ELF-1 (cell line): ENCODE measurements at places on chromosomes 7 and 10.

DNA sequence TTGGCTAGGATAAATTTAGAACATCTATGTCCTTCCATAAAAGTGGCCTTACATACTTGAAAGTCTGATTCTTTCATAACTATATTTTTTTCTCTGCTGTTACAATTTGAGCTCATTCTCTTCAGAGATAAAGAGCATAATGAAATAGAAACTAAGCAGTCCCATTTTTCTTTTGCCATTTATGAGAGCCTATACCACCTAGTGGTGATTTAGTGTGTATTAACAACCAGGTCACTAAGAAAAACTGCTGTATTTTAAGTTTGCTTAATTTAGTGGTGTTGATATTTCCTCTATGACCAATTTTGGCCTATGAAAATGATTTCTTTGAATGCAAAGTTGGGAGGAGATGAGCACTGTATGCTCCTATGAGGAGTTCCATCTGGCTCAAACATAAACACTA, 88.7 kb upstream of the ZWINT start:
- no peak for DNase-seq

DNA sequence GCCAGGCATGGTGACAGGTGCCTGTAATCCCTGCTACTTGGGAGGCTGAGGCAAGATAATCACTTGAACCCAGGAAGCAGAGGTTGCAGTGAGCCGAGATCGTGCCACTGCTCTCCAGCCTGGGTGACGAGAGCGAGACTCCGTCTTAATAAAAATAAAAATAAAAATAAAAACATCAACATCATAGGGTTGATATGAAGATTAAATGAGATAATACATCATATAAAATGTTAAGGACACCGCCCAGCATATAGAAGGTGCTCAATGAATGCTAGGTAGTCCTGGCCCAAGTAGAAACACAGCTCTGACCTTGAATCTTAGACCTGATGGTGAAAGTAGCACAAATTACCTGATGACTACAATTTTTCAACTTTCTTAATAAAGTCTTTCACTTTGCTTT, 74.0 kb downstream of the PAX2 start:
- DNase-seq = no peak

- DNase-seq = no peak
These were observed 71.8 kb upstream of the PPIF start for GRCh38 chr10:79275431-79275851.

GRCh38 chr10:49435225-49435624, 39.3 kb upstream of the DRGX start:
- no peak for DNase-seq

DNA sequence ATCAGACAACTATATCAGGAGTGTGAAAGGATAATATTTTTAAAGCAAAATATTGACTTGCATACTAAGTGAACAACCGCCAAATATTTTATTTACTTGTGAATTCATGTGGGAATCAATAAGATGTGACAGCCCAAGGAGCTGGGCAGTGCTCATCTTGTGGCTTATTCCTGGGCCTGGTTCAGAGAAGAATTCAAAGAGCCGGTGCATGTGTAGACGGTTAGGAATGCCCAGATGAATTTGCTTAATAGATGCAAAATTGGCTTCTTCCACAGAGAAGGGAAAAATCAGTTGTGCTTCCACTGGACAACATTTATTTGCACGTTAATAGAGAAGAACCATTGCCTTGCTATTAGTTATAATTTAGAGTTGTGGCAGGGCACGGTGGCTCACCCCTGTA, 4.4 kb downstream of the MYL7 start:
- no peak for DNase-seq

DNA sequence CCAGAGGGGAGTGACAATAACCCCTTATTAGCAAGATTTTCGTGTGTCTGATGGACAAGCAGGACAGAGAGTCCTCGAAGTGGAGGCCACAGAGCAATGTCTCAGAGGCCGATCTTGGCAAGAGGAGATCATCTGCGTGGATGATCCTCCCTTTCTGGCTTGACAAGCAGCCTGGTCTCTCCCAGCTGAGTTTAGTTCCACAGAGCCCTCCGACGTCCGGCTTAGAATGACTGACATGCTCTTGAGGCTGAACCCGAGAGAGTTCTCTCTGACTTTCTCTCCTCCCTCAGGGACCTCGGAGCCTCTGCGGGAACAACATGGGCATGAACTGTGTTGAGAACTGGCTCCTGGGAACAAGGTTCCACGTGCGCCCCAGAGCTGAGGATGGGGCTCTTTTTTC, 180.7 kb upstream of the PFKP start:
- no peak for DNase-seq

DNA sequence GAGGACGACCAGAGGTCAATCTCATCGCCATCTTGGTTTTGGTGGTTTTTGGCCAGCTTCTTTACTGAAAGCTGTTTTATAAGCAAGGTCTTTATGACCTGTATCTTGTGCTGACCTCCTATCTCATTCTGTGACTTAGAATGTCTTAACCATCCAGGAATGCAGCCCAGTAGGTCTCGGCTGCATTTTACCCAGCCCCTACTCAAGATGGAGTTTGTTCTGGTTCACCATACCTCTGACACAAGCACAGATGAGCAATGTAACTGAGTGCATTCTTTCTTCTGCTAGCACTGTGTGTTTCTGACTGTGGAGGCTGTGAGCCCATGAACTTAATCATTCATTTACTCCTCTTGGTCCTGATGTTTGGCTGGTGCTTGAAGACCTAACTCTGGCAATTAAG, 794.5 kb upstream of the CELF2 start:
- no peak for DNase-seq

DNA sequence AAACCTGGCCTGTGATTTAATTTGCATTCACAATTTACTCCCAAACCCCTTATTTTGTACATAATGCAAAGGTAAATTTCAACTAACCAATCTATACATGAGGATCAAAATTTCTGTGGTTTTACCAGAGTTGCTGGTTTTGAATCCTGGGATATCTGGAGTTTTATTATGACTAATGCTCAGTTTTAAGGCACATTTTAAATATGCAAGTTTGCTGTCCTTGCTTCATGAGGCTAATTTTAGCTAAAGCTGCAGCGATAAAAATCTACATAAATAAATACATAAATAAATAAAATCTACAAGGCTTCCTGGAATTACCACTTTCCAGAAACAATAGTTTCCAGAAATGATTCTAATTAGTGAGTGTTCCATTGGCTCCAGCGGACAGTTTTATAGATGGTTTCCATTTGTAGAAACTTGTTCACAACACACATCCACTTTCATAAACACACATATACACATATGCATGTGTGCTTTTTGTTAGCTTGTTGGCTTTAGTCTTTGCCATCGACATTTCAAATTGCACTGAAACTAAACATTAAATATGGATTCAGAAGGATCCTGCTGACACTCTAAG, 339.5 kb upstream of the NRP1 start:
- no peak for DNase-seq

DNA sequence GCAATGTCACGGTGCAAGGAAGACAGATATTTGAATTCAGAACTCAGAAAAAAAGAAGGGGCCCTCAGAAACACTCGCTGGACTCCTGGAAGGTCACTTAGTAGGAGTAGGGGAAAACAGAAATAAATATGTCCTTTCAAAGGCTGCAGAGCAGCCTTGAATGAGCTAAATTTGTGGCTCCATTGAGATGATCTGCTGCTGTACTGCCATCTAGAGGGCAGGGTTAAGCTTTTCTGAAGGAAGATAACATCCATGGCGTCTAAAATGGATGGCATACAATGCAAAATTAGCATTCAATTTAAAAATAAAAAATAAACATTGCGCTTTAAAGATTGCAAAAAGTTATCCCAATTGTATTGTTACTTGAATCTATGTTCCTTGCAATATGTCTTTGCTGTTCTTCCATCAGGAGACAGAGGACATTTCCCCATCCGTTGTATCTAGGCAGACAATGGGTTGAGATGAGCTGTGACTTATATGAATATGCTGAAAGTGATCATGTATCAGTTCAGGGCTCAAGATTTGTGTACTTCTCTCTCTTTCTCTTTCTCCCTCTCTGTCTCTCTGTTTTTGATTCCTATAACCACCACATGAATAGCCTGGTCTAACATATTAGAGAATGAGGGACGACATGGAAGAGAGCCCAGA, 642.2 kb downstream of the SH2D4B start:
- DNase-seq = peak; percentile 9

DNA sequence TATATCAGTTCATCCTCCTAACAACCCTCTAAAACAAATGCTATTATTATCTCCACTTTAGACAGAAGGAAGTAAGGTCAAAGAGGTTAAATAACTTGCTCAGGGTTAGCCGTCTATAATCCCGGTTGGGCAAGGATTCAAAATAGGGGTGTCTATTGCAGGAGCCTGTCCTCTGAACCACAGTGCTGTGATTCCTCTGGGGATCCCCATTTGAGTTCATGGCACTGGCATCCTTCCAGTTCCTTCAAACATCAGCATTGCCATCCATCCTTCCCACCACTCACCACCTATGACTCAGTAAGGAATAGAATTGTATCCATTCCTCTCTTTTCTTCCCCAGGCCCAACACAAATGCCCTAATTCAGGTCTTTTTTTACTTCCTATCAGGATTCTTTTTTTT, 25.6 kb downstream of the HPS6 start:
- DNase-seq = no peak

DNA sequence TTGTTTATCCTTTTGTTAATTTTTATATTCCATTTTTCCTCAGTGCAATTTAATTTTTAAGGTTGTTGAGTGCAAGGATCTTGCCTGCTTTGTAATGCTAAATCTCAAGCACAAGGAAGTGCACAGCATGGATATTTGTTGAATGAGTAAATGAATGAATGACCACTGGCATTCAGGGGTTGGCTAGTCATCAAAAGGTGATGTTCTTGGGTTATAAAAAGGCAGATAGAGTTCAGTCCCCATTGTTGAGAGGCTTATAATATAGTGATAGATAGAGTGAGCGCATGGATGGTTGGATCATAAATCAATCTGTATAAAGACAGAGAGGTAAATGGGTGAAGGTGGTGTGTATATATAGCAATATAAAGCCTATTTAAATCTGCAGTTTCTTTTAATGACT, 193.2 kb upstream of the KLF6 start:
- no peak for DNase-seq

DNA sequence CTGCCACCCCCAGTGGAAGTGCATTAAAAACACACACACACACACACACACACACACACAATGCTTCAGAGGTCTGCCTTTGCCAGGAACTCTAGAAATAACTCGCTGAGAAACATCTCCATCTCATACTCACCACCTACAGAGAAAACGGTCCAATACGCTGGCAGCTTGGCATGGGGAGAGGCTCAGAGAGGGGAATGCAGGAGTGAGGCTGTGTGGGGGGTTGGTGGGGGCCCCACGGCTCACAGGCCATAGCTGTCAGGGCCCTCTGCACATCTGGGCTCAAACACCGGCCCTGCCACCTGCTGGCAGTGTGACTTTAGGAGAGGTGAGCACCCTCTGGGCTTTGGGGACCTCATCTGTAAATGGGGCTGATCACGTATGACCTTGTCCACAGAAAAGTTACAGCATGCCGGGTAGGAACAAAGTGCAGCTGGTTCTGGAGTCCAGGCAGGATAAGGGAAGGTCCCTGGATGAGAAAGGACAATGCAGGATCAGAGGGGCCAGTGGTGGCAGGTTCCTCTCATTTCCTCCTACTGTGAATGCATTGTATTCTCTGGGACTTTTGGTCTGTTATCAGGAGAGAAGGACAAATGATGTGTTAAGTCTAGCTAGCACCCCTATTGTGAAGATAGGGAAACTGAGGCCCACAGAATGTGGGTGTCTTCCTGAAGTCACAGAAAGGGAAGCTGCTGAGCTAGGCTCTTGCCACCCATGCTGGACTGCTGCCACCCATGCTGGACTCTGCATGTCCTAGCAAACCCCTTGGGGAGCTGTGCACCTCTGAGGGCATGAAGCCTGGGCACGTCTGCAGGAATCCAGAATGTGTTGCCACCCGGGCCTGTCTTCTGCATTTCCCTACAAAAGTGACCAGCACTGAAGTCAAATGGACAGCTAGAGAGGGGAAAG, 404.6 kb downstream of the RPS24 start:
- DNase-seq = no peak

GRCh38 chr10:113047151-113047550, 97.1 kb downstream of the TCF7L2 start:
- no peak for DNase-seq

DNA sequence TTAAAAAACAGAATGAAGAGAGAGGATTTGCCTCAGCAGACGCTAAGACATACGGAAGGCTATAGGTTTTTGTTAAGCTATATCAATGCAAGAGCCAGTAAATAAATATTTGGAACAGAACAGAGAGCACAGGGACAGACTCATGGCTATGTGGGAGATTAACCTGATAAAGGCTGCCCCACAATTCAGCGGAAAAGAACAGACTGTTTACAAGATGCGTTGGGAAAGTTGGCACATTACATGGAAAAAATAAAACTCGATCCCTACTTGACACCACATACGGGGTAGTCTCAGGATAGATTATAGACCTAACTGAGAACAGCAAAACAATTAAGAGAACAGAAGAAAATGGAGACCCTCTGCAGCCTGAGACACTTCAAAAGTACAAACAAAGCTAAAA, 10.8 kb downstream of the KCNH2 start:
- no peak for DNase-seq

DNA sequence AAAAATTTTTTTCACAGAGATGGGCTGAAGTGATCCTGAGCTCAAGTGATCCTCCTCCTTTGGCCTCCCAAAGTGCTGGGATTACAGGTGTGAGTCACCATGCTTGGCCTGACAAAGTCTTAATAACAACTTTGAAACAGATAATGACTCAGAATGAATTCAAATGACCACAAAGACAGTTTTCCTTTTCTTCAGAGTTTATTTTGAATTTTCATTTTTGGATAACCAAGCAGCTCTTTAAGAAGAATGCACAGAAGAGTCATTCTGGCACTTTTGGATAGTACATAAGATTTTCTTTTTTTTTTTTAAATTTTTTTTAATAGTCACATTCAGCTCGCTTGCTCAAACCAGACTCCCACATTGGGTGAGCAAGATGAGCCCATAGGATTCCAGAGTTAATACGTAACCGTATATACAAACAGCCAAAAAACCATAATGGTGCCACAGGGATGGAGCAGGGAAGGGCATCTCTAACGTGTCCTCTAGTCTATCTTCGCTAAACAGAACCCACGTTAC, 43.0 kb upstream of the NMT2 start:
- DNase-seq = no peak

- peak; percentile 78 for DNase-seq
These were observed 530.9 kb upstream of the AUTS2 start for GRCh38 chr7:69067397-69067796.

GRCh38 chr7:86667732-86668131, 24.0 kb downstream of the GRM3 start:
- DNase-seq = peak; percentile 26

GRCh38 chr7:151082141-151083070, 887 bp downstream of the TMUB1 start:
- DNase-seq = peak; percentile 53

GRCh38 chr10:114550756-114551635, 107.1 kb downstream of the ABLIM1 start:
- DNase-seq = no peak

DNA sequence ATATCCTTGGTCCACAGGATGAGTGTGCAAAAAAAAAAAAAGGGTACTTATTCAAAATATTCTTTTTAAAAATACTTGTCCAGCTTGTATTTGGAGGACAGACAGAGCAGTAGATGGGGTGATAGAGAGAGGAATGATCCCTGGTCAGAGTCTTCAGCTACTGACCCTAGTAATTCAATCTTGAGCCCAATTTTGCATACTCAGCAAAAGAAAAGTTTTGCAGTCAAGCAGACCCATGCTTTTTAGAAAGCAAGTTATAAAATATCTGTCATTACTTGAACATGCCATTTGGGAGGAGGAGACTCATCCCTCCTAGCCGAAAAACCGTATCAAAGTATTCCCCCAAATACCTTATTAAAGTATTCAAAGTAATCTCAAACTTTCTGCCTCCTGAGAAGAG, 585.0 kb downstream of the KCNMA1 start:
- DNase-seq = no peak
